ENCODE measurements at places on chromosomes 5 and 9.

DNA sequence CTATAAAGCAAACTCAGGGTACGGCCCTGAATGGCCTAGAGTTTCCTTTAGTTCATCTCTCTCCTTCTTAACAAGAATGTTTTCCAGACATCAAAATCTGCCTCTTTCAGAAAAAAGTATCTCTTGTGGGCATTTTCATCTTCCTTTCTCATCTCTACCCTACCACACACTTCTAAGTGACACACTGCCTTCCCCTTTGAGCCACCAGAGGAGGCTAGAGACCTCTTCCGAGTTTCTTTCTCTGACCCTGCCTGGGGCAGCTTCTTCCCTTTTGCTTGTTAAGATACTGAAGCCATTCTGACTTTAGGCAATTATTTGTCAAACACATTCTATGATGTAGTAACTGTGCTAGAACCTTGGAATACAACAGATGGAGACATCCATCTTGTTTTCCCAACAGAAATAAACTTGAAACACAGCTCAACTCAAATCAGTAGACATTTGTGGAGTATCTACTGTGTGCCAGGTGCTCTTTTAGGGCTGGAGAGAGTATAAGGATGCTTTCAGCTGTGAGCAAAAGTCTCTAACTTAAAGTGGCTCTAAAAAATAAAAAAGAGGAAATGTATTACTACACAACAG is 8.6 kb upstream of the SV2C start:
- no peak for DNase-seq

- no peak for DNase-seq
Observed at GRCh38 chr9:81372628-81373191, 316.6 kb downstream of the TLE1 start.

- no peak for DNase-seq
Observed at GRCh38 chr9:6655036-6655435, 9.5 kb upstream of the GLDC start.

- no peak for DNase-seq
Observed at GRCh38 chr9:87816036-87816435, 66.6 kb upstream of the SPATA31E1 start.

- no peak for DNase-seq
Observed at GRCh38 chr9:121368745-121369144, 1.3 kb downstream of the STOM start.

DNA sequence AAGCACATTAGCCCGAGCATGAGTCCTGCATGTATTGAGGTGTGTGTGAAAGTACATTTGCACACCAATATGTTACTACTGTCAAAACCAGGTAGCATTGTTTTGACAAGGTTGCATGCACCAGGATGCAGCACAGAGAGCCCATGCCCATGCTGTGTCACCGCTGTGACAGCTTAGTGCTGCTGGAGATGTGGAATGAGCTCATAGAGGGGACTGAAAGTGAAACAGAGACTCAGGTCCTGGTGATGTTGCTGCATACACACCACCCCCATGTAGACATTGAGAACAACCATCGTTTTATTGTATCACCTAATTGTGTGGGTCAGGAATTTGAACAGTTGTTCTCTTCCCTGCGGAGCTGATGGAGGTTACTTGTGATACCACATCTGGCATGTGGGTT is 53.0 kb downstream of the GADD45G start:
- no peak for DNase-seq

DNA sequence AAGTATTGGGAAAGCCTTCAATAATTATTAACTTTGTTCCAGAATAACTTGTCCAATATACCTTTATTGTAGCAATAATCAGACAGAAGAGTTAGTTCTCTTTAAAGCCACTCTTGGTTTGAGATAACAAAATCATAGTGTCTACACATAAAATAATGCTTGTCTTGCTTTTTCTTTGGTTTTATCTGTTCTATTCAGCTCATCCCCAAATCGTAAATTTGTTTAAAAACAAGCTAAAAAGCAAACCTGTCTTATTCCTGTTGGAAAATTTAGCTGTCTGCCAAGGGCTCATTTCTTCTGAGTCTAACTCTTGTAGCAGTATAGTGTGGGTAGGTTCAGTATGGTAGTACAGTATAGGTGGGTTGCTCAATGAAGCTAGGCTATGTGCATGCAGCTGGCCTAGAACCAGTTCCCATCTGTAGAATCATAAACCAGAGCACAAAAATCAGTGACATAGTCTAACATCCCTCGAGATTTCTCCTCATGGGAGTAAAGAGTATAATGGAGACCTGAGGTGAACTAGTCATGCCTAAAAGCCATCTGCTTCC is 17.9 kb upstream of the APBA1 start:
- DNase-seq, result no peak

DNA sequence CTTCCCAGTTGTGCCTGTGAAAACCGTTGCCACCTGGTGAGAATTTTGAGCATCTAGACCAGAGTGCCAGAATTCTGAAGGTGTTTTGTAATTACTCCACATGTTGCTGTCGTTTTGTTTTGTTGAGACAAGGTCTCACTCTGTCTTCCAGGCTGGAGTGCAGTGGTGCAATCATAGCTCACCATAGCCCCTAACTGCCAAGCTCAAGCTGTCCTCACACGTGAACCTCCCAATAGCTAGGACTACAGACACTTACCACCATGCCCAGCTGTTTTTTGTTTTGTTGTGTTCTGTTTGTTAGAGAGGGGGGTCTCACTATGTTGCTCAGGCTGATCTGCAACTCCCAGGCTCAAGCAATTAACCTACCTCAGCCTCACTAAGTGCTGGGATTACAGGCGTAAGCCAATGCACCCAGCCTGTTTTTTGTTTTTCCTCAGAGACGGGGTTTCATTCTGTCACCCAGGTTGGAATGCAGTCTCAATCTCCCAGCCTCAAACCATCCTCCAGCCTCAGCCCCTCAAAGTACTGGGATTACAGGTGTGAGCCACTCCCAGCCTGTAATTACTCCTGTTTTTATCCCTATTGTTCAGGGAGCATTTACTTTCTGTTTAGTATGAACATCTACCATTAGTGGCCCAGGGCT is 121.1 kb upstream of the DMRT1 start:
- no peak for DNase-seq

DNA sequence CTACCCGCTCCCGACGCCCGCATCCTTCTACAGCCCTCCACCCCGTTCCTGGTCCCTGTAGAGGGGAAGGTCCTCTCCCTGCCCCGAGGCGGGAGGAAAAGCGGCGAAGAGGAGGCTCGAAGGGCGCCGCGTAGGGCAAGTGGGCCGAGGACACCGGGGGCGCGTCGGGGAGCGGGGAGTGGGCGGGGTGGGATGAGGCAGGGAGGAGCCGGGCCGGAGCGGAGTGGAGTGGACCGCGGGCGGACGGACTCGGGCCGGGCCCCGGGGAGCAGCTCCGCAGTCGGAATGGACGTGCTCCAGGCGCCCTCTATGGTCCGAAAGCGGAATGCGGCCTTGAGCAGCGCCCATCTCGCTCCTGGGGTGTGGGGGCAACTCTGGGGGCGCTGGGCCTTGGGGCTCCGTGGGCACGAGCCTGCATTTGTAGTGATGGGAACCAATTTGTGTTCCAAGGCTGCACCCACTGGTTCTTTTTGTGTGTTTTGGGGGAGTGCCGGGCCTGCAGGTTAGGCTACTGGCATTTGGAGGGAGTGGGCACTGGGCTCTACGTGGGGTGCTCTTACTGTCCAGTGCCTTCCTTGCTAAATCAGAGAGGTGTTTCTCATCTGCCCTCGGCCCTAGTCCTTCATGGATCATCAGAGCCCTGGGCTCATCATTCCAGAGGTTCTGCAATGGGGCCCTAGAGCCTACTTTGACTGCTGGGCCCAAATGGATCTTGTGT is 7.3 kb downstream of the IRX1 start:
- DNase-seq, result no peak

DNA sequence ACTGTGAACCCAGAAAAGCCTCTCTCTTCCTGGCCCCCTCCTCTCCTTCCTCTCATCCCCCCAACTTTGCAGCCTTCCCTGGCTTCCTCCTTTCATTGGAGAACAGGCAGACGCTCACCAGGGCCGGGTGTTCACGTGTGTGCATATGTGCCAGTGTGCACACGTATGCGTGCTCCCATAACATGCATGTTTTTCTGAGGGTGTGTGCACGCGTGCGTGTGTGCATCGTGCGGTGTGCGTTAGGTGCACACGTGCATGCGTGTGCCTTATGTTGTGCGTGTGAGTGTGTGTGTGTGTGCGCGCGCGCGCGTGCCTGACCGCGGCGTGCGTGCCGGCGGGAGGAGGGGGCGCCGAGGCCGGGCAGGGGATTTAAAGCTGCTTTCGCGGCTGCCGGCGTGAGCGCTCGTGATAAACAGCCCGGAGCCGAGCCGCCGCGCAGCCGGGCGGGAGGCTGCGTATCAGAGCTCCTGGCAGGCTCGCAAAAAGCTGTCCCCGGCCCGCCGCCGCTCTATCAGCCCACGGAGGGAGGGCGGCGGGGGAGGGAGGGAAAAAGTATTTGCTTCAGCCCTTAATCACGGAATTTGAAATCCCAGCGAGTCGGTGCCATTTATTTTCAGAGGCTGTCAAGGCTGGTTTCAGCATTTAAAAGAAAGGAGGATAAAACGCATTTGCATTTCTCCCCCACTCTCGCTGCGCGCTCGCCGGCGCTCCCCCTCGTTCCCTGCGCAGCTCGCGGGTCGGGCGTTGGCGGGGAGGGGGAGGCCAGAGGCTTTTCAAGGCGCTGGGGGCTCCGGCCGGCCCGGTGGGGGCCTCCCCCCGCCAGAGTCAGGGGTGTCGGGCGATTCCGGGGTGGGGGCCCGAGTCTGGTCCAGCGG is 183.9 kb downstream of the C9orf50 start:
- DNase-seq, result no peak

- DNase-seq, result no peak
Observed at GRCh38 chr5:30539004-30539634, 654.4 kb upstream of the CDH6 start.

DNA sequence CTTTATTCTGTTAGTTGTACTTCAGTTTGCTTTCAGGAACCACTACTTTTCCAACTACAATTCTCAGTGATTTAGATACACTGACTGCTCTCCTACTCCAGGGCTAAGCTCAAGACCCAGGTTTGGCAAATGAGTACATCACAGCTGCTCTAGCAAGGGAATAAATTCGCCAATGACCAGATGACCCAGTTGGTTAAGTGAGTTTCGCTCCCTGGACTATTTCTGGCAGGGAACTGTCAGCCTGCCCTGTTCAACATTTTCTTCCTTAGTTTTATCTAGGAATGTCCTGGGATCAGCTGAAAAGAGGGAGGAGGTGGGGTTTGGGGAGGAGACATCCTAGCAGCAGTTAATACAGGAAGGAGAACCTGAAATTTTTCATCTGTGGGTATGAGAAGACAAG is 6.4 kb upstream of the STARD4 start:
- no peak for DNase-seq

GRCh38 chr5:98827161-98827560 is 53.7 kb downstream of the RGMB start:
- no peak for DNase-seq

DNA sequence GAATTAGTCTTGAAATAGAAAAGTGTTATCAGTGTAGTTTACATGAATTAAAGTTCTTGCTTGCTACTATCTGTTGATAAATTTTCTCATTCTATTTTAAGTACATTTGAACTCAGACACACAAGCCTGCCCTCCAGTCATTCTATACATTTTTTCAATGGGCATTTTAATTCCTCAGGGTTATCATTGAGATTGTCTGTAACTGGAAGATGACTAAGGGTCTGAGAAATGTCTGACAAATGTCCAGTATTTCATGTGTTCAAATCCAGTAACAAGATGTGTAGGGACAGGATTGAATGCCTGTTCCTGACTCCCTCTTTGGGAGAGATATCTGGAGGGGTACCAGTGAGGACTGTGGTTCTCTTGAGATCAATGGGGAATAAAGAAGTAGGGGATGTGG is 223.9 kb upstream of the ADAMTSL1 start:
- no peak for DNase-seq

GRCh38 chr5:172219296-172219695 is 25.3 kb downstream of the EFCAB9 start:
- DNase-seq, result no peak

GRCh38 chr9:115972362-115972761 is 181.2 kb upstream of the PAPPA start:
- no peak for DNase-seq

DNA sequence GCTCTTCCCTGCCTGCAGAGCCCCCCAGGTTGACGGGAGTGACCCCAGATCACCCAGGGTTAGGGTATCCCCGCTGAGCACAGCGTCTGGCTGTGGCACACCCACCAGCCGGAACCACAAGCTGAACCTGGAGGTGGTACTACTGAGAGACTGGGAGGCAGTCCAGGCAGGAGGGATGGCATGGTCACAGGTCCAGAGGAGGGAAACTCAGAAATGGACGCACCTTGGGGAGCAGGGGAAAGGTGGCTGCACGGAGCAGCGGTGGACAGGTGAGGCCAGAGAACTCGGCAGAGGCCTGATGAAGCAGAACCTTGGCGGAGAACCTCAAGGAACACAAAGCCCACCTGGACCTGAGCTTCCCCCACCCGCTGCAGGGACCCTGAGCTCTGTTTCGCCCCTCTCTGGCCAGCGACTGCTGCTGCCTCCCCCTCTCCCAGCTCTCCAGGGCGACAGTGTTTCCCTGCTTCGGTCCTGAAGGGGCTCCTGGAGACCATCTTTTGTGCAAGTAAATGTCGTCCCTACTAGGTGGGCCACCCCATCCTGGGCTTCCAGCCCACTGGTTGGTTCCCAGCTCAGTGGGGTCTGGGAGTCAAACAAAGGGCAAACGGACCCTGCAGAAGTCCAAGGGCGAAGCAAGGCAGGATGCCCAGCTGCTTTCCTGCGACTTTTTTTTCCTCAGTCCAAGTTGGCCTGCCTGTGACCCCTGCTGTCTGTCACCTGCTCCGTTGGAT is 845 bp downstream of the ADGRD2 start:
- no peak for DNase-seq

GRCh38 chr5:111530298-111530740 is 18.0 kb upstream of the STARD4 start:
- DNase-seq, result peak; percentile 59

DNA sequence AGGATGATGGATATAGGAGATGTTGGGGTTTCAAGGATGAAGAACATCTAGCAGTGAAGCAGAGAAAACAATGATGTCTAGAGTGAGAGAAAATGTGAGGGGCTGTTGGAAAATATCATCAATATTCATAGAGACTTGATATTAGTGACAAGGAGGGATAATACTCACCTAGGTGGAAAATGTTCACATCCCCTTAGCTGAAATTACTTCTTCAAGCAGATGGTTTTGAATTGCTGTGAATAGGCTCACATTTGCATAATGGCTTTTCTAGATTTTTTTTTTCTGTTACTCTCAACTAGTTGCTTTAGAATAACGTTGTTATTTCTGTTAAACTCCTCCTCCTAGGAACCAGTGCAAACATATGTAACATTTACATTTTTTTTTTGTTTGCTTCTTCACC is 61.6 kb upstream of the MAP1B start:
- no peak for DNase-seq

GRCh38 chr9:2919347-2919746 is 75.5 kb upstream of the PUM3 start:
- DNase-seq, result no peak

GRCh38 chr5:116859666-116860320 is 285.2 kb upstream of the SEMA6A start:
- no peak for DNase-seq

DNA sequence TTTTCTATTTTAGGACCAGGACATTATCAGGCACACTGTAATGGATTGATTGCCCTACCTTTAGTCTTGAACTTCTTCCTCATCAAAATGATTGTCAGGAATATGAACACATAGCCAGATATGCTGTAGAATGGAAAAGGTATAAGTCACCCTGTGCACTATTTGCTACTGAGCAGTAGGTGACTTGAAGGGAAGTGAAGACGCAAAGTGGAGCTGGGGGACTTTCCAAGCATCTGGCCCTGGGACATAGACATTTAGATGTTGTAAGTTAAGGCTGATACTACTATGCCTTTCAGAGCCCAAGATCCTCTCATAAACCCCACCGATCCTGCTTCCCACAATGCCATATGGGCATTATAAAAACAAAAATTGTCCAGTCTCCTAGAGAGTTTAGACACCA is 174.5 kb downstream of the DOCK8 start:
- no peak for DNase-seq

Measured in stimulated activated CD8-positive, alpha-beta memory T cell treated with anti-CD3 and anti-CD28 coated beads, Interleukin-7, amount 100 ng/mL, for 1 hour (primary cell).